Activated naive CD4-positive, alpha-beta T cell (primary cell): ENCODE measurements at places on chromosomes 1 and 21.

DNA sequence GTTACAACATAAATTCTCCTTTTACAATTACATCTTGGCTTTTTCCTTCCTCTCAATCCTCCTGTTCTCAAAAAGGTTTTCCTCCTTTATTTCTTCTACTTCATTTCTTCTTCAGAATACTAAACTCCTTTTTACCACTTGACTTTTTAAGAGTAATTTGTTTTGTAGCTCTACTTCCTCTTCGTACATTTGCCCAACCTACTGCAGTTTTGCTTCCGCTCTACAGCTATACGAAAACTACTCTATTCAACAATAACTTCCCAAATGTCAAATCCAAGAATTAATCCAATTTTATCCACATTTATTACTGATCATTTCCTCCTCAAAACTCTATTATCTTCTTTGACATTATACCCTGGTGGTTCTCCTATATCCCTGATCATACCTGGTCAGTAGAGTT, 3.4 kb downstream of the GDAP2 start:
- no peak for DNase-seq

- DNase-seq: no peak
Measured at GRCh38 chr1:49323925-49324540, 547.3 kb upstream of the BEND5 start.

DNA sequence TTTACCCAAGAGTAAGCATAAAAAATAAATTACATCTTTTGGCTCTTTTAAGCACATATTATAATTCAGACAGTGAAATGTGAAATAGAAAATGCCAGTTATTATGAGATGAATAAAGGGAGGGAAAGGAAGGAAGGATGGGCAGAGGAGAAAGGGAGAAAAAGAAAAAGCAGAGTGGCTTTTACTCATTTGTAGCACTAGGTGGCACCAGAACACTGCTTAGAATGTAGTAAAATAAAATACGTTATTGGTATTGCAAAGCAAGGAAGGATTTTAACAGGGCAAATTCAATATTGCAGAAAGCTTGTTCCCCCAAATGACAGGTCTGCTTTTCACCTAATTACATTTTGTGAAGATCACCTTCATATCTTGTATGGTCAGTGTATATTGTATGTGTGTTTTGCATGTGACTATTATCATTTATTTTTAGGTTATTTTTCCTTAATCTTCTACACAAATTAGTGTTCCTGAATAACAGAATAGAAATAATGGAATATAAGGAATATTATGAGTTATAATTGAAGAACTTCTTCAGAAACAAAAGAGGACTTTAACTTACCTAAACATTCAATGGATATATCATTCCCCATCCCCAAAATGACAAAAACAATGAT, 9.1 kb upstream of the PCNX2 start:
- DNase-seq: no peak

DNA sequence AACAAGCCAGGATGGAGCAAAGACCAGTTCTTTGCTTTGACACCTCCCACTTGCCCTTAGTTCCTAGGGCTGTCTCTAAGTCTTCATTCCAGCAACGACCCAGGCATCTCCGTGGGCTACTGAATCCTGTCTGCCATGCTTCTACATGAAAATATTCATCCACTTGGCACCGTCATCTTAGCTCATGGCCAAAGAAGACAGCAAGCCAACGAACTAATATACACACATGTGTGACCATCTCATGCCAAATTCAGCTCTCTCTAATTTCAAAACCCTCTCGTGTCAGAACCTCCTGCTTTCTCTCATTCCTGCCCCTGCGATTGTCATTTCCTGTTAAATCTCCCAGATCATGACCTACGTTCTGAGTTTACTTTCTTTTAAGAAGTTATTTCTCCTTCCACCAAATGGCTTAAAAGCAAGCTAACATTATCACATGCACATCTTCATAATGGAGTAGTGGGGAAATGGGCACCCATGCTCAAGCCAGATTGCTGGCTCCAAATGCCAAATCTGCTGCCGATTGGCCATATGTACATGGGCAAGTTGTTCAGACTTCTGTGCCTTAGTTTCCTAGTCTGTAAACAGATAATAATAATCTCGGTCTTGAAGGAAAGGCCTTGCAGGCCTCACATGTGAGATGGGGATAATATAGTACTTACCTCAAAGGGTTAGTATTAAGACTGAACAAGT, 373.4 kb downstream of the USH2A start:
- DNase-seq: no peak

DNA sequence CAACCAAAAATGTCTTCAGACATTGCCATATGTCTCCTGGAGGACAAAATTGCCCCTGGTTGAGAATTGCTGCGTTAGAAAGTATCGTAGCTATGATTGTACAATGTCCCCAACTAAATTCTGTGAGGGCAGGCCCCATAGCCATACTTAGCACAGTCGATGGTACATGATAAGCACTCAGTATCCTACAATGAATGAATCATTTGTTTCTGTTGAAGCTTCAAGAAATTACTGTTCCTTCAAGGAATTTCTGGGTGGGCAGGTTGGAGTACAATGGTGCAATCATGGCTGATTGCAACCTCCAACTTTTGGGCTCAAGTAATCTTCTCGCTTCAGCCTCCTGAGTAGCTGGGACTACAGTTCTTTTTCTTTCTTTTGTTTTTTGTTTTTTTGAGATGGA, 4.7 kb downstream of the CAP1 start:
- no peak for DNase-seq

- DNase-seq: no peak
Measured at GRCh38 chr21:32185726-32186125, 93.1 kb downstream of the MIS18A start.

DNA sequence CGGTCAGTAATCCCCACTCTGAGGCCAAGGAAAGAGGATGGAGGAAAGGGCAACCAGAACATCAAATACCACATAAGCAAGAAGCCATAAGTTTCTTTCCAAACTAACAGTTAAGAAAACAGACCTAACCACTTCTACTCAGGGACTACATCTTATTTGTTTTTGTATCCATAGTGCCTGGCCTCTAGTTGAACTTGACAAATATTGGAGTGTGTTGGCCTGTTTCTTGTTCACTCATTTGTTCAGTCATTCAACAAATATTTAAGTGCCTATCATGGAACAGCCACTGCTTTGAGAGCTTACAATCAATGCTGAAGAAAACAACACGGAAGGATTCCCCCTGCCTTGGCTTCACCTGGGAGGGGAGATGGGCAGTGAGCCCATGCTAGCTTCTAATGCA, 69.7 kb downstream of the ST6GALNAC3 start:
- DNase-seq: no peak

- no peak for DNase-seq
Measured at GRCh38 chr1:77744576-77744975, 15.1 kb downstream of the USP33 start.

DNA sequence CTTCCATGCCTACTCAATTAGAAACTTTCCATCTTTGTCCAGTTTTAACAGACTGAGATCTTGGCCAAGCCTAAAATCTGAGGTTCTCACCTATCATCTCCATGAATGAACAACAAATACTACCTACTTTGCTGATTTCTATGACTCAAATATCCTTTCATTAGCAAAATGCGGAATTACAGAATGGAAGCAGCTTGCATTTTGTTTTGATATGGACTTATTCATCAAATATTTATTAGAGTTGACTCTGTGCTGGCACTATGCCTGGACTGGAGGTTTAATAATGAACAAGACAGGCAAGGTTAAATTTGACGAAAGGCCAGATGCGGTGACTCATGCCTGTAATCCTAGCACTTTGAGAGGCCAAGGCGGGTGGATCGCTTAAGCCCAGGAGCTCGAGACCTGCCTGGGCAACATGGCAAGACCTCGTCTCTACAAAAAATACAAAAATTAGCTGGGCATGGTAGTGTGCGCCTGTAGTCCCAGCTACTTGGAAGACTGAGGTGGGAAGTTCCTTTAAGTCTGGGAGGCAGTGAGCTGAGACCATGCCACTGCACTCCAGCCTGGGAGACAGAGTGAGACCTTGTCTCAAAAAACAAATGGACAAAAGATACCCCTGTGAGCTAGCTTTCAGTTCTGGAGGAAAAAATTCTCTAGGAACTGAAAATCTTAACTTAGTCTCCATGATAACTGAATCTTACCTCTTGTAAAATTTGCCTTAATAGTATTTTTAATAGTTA, 29.4 kb upstream of the SOD1 start:
- DNase-seq: no peak

DNA sequence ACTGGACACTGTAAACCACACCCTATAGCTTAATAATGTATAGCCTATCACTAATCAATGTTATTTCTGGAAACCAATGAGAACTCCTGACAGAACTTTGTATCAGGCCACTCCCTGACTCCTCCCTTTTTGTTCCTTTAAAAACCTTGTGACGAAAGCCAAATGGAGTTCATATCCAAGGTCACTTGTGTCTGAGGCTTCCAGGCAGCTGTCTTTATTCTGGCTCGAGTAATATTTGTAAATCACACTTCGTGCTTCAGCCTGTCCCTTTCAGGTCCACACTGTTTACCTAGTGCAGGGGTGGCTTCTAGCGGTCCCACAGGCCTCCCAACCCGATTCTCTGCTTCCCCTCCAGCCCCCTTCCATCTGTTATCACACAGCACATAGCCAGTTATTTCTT, 16.2 kb upstream of the CAPN9 start:
- no peak for DNase-seq

DNA sequence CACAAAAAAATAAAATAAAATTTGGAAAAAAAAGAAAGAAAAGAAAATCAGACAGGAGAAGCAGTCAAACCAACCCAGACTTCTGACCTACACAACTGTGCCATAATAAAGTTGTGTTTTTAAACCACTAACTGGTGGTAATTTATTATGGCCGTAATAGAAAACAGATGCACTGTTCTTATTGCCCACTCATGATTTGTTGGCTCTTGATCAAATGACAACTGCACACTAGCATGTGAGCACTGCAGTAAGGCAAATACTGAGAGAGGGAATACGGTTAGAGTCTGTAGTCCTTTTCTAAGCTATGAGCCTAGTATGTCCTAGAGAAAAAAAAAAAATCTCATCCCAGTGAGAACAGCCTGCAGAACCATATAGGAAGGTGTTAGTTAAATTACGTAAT, 61.2 kb upstream of the TNR start:
- no peak for DNase-seq

- no peak for DNase-seq
Measured at GRCh38 chr1:100147875-100148274, 14.9 kb downstream of the TRMT13 start.
